ENCODE measurements at places on chromosomes 13 and 19.

GRCh38 chr13:91722267-91722884, 324.0 kb downstream of the GPC5 start:
- DNase-seq = no peak

GRCh38 chr13:113551081-113552000, 33.2 kb upstream of the TFDP1 start:
- no peak for DNase-seq

GRCh38 chr13:73835138-73835721, 299.0 kb downstream of the KLF12 start:
- DNase-seq = no peak

GRCh38 chr13:87128036-87128435, 543.1 kb upstream of the SLITRK5 start:
- no peak for DNase-seq

GRCh38 chr13:69291292-69291906, 816.2 kb upstream of the ATXN8OS start:
- DNase-seq = no peak

GRCh38 chr13:52892925-52893324, 44.5 kb upstream of the PCDH8 start:
- no peak for DNase-seq

DNA sequence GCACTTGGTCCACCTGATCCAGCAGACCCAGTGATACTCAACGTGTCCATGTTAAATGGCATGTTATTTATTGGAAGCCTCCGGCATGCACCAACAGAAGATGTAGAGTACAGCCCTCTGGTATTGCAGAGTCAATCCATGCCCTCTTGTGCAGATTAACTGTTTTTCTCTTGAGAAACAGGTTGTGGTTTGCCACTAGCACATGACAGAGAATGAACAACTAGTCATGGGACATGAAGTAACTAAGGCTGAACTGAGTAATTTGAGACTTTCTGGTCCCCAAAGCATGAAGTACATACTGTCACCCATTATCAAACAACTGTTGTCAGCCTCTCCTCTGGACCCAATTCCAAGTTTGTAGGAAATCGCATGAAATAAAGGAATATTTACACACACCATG, 3.2 kb downstream of the ZNF562 start:
- DNase-seq = no peak

DNA sequence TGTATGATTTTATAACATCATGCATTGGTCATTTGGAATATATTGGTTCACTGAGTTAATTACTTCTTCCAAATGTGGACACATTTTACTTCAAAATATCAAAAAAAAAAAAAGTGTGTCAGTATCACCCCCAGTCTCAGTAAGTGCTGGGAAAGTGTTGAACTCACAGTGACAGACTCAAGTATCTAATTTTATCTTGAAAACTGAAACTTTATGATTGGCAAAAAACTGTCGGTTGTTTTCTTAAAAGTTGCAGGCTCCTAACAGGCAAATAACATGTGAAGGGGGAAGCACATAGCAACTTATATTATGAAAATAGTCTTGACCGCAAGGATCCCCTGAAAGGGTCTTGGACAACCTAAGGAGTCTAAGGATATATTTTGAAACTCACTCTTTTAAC, 33.5 kb upstream of the TPP2 start:
- DNase-seq = no peak

- DNase-seq = no peak
Observed at GRCh38 chr19:33374236-33374714, 766 bp downstream of the CEBPG start.

DNA sequence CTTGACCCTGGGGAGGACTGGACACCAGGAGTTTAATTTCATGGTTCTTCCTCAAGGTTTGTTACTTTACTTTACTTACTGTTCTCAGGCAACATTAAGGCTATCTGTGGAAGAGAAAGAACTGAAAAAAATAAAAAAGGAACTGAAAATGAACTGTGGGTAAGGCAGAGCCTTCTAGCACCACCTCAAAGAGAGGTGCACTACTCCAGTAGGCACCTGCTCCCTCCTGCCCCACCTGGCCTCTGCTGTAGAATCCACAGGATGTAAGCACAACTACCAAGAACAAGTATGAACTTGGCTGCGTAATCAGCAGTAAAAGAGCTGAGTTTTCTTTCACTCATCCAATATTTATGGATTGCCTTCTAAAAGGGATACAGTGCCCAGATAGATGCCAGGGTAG, 12.2 kb downstream of the ZNF112 start:
- DNase-seq = no peak

DNA sequence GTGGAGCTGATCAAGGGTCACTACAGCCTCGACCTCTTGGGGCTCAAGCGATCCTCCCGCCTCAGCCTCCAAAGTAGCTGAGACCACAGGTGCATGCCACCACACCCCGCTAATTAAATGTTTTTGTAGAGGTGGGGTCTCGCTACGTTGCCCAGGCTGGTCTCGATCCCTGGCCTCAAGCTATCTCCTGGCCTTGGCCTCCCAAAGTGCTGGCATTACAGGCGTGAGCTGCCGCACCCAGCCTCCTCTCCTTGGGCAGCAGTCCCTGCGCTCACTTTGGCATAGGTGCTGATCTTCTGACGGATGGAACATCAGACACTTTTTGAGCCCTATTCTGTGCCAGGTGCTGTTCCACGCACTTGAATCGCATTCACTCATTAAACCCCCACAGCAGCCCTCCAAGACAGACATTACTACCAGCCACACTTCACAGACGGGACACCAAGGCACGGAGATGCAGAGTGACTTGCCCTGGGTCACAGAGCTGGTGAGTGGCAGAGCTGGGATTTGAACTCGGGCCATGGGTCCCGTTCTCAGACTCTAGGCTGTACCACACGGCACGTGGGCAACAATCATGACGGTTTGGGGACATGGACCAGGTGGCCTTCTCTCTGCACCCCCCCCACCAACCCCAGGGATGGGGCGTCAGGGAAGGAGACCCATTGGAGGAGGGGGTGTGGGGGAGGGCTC, 3.2 kb downstream of the MEIS3 start:
- DNase-seq = no peak

- DNase-seq = no peak
Observed at GRCh38 chr19:7528522-7529245, 6.3 kb downstream of the MCOLN1 start.

DNA sequence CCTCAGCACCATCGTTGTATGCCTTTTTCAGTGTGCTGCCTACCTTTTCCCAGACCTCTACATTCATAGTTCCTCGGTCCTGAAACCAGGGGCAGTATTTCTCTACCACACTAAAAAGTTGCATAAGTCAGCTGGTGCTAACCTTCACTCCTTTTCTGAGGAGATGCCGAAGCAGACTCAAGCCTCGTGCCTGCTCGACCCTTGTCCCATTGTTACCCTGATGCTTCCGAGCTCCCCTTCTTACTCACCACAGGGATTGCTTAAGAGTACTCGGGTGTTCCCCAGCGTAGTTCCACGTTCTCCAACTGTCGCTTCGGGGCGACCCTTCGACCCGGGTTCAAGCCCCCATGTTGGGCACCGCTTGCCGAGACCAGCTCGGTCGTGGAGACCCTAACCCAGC, 19.0 kb upstream of the IL17D start:
- DNase-seq = no peak

DNA sequence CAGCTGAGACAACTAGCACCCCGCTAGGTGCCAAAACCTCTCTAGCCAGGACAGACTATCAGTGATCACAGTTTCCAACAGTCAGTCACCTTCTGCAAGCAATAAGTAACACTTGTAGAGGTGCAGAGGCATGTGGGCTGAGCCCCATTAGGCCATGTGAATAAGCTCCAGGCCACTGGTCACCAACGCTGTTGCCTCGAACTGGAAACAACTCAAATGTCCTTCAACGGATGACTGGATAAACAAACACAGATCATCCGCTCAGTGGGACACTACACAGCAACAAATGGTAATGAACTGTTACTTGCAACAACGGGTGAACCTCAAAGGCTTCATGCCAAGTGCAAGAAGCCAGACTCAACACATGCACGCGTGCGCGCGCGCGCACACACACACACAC, 27.5 kb upstream of the TMEM160 start:
- no peak for DNase-seq

DNA sequence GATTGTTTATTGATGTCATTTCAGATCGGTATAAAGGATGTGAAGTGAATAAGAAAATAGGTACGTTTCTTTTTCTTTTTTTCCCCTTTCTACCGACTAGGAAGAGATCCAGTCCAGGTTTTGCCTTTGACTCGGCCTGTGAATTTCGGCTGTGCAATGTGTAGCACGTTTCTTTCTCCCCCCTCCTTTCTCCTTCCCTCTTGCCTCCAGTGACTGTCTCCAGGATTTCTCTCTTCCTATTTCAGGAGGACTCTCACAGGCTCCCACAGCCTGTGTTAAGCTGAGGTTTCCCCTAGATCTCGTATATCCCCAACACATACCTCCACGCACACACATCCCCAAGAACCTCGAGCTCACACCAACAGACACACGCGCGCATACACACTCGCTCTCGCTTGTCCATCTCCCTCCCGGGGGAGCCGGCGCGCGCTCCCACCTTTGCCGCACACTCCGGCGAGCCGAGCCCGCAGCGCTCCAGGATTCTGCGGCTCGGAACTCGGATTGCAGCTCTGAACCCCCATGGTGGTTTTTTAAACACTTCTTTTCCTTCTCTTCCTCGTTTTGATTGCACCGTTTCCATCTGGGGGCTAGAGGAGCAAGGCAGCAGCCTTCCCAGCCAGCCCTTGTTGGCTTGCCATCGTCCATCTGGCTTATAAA, at the start of gene GPC6:
TSS of gene GPC6 (plus strand) at position 185 of the 657 bp plus-strand sequence.
- DNase-seq = no peak

GRCh38 chr19:18014197-18014596, 6.2 kb downstream of the ARRDC2 start:
- no peak for DNase-seq

- DNase-seq = no peak
Observed at GRCh38 chr13:87122551-87122950, 548.6 kb upstream of the SLITRK5 start.

DNA sequence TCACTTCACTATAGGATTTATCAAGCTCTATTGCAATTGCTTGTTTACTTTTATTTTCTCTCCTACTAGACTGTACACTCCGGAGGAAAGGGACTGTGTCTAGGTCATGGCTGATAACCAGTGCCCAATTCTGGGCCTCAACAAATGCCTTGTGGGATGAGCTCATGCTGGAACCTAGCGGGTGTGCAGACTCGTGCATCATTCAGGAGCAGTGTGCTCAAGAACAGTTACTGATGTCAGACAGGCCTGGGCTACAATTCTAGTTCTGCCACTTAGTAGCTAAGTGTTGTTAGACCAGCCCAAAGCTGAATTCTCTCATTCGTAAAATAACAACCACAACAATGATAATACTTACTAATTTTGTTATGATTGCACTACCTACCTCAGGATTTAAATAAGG, 95.4 kb downstream of the CYSLTR2 start:
- no peak for DNase-seq

DNA sequence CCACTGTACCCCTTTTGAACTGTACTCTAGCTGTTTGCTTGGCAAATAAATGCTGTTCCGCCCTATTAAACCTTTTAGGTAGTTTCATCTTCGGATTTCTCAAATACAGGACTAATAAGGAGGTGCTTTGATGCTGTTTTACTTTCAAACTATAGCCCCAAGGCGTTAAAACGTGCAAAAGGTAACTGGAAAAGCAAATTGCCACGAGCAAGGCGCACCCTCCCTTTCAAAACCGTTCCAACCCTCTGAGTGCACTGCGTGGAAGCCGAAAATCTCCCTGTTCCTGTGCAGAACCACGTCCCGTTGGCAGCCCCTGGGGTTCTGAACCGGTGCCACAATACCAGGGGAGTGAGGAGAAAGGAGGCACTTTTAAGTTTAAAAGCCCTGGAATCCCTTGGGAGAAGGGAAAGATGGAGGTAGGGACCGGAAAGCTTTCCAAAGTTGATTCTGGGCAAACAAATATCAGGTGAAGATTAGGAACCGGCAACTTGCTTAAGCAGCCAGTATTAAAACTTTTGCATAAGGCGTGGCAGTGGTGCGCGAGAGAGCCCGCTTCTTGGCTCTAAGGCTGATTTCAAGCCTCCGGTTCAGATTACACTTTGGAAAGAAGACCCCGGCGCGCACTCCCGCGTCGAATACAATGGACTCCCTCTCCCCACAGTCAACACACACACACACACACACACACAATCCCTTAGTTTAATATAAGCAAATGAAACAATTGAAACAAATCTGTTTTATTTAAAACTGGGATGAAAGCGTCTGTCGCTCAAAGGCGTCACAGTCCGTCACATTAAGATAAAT, 9.5 kb downstream of the POU4F1 start:
- DNase-seq = no peak

DNA sequence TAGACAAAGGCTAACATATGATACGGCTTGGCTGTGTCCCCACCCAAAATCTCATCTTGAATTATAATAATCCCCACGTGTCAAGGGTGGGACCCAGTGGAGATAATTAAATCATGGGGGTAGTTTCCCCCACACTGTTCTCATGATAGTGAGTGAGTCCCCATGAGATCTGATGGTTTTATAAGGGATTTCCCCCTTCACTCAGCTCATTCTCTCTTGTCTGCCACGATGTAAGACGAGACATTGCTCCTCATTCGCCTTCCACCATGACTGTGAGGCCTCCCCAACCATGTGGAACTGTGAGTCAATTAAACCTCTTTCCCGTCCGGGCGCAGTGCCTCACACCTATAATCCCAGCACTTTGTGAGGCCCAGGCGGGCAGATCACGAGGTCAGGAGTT, 143.5 kb downstream of the RXFP2 start:
- DNase-seq = no peak

GRCh38 chr13:33139184-33139583, 123.0 kb downstream of the KL start:
- DNase-seq = no peak

- DNase-seq = no peak
Observed at GRCh38 chr13:91349992-91350911, 2.8 kb downstream of the MIR17HG start.

GRCh38 chr13:112742583-112742982, 52.7 kb downstream of the ATP11A start:
- DNase-seq = no peak

GRCh38 chr19:15234431-15235130, 2.3 kb upstream of the EPHX3 start:
- DNase-seq = no peak

GRCh38 chr13:51845574-51846318, 769 bp upstream of the TMEM272 start:
- DNase-seq = no peak

DNA sequence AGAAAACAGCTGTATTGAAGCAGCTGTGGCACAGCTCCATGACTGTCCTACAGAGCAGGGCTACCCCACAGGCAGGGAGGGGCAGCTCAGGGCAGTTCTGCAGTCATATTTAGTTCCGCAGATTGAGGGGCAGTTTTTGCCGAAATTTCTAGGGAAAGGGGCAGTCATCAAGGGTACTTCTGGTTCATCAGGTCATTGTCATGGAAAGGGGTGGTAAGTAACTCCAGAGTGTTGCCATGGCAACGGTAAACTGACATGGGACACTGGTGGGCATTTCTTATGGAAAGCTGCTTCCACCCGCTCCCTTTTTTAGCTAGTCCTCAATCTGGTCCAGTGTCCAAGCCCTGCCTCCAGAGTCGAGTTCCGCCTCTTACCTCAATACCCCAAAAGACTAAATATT, 702.8 kb downstream of the LIG4 start:
- DNase-seq = no peak

DNA sequence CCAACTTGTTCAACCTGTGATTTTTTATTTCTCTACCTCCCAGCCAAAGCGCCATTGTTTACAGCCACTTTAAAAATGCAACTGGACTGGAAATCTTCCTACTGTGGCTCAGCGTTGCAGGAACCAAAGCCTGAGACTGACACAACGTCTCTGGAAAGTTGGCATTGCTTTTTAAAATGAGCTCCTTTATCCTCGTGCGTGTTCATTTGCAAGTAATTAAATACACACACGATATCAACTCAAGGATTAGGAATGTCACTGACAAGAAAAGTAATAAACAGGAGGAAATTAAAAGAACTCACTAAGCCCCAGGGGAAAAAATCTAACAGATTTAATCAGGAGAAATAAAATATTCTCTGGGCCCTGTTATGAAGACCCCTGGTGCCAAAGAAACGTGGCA, 184.6 kb upstream of the IRS2 start:
- no peak for DNase-seq

All from stimulated activated CD4-positive, alpha-beta T cell treated with anti-CD3 and anti-CD28 coated beads, TNF-alpha, amount 100 ng/mL, for 1 hour (primary cell).